ENCODE measurements at places on chromosomes 4 and X. TPM values are rescaled to one million over a fixed set of nuclear protein-coding genes. Genes with fewer than 3 reads are reported as not detected.

The TMEM131L gene
- 6.3 TPM for total RNA-seq

The OR13H1 gene
- not detected for total RNA-seq

The IL9R gene
- not detected for total RNA-seq

The PDZD4 gene
- total RNA-seq = 0.69 TPM

The IL2 gene
- total RNA-seq = not detected

The MID2 gene
- total RNA-seq = 15.0 TPM

The SMR3B gene
- total RNA-seq = not detected

The WFS1 gene
- total RNA-seq = 48.5 TPM

The FHIP1A gene
- not detected for total RNA-seq

The CHIC2 gene
- total RNA-seq = 52.4 TPM

The CDKL2 gene
- total RNA-seq = not detected

The TMA16 gene
- total RNA-seq = 14.7 TPM

The ZNF595 gene
- total RNA-seq = 8.7 TPM

The IL15 gene
- total RNA-seq = 1.8 TPM

The NPY5R gene
- not detected for total RNA-seq

The F8 gene
- 12.7 TPM for total RNA-seq

The DIPK2B gene
- total RNA-seq = 2.6 TPM

The OPHN1 gene
- total RNA-seq = 4.1 TPM

The TMEM156 gene
- 0.49 TPM for total RNA-seq

The FGF13 gene
- total RNA-seq = not detected

The GPR173 gene
- total RNA-seq = 2.6 TPM

The TMEM185A gene
- total RNA-seq = 17.2 TPM

The MAGEB1 gene
- not detected for total RNA-seq

The TRMT10A gene
- total RNA-seq = 3.8 TPM

The CLCN4 gene
- total RNA-seq = 6.2 TPM

The LONRF3 gene
- total RNA-seq = 1.8 TPM

The FGB gene
- total RNA-seq = not detected

All from cardiac ventricle fibroblast (primary cell).